ENCODE measurements at places on chromosomes 1 and 21.

GRCh38 chr1:156357977-156358376 lies 11.0 kb upstream of the RHBG start:
- no peak for DNase-seq

DNA sequence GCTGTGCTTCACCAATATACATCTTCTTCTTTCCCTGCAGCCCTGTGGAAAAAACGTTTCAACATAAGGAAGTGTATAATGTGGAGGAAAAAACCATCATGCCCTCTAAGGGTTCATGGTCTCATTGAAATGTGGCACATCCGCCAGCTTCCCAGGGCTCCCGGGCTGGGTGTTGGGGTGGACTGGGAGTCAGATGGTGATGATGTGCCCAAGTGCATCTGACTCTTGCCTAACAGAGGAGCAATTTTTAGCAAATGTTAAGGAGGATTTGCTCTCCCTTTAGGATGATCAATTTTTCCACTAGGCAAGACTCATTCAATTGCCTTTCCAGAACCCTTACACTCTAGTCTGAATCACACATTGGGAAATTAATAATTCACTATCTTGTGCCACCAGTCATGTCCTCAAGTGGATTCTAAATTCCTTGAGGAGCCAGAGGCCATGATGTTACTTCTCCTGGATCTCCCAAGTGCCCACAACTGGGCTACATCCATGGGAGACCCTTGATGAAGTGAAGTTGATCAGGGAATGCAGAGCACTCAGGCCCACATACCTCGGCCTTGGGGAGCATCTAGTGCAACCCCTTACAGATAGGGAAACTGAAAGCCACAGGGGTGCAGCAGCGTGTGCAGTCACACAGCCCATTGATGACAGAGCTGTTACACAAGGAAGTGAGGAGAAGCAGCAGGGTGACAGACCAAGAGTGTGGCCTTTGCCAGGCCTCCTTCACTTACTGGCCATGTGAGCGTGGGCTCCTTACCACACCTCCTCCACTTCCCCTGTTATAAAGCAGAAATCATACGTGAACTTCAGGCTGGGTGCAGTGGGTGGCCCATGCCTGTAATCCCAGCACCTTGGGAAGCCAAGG lies 100.0 kb upstream of the SLC44A3 start:
- DNase-seq = no peak

GRCh38 chr1:65992165-65992821 lies 199.6 kb downstream of the PDE4B start:
- DNase-seq = peak; percentile 15

GRCh38 chr1:197367627-197368026 lies 99.6 kb downstream of the CRB1 start:
- no peak for DNase-seq

DNA sequence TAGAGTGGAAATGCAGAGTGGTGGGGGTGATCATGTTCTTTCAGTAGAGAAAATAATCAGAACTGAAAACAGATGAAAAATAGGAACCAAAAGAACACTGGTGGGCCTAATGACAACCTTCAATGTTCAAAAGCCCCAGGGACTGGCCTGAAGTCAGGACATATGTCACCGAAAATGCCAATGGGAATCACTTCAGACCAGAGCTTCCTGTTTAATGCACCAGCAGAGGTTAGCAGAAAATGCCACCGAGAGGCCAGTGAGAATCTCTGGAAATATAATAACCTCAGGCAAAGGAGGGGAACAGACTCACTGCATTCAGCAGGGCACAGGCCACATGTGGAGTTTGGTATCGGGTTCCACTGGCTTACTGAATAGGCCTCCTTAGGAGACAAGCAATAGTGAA lies 15.9 kb upstream of the CD58 start:
- no peak for DNase-seq

DNA sequence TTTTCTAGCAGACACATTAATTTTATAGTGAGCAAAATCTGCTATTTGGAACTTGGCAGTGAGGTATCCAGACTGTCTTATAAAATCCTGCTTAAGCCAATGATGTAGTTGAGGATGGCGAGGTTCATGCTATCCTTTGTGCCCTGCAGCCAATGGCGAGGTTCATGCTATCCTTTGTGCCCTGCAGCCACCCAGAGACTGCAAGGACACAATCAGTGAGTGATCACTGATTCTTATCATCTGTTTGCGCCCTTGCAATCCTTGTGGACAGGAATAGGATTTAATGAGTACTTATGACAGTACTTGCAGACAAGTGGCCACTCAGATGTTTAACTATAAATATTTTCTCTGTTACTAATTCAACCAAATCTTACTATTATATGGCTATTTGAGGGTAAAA lies 112.6 kb downstream of the EIF4G3 start:
- no peak for DNase-seq

DNA sequence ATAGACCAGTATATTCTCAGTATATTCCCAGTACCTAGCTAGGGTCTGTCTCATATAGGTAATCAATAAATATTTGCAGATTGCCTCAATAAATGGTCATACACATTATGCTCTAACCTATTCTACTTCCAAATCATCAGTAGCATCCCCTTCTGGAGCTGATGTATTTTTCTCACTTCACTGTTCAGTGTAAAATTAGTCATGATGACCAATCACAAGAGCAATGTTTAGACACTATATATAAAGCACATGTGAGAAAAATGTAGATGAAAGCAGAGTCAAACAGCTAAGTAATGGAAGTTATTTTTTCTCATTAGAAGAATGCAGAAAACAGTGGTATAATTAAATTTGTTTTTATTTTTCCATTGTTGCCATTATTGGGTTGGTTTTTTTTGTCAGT lies 34.7 kb downstream of the EPRS1 start:
- no peak for DNase-seq

DNA sequence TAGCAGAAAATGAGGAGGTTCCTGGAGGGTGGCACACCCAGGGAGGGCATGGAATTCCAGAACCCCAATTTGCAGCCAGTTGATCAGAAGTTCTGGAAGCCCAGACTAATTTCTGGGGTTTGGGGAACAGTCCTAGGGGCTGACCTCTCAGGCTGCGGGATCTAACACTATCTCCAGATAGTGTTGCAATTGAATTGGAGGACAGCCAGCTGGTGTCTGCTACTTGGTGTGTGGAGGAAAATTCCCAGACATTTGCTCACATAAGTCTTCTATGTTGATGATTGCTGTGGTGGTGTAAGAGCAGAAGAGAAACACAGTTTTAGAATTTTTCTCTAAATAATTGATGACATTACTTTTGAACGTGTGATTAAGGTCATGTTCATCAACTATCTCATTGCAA lies 154.3 kb upstream of the RNPC3 start:
- no peak for DNase-seq

DNA sequence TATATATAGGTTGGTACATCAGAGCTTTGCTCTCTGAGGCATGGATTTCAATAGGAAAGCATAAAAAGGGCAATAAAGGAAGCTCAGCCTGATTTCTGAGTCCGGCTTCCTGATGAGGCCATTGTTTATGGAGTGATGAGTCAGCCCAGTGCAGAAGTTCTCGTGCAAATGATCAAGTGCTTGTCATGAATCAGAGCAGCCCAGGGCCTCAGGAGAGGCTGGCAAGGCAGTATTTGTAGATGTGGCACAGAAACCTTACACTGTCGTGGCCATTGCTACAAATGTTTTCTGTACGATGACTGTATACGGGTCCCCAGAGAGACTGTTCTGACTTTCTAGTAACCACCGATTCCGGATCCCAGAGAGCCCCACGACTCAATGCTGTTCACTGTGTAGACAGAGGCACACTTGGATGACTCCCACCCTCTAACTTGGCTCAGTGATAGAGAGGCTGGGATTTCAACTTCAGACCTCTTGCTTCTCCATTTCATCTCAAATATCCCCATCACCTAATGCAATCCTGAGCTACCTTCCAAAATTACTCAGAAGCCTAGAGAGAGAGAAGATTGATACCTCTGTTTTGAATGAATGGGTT lies 26.8 kb downstream of the UMODL1 start:
- no peak for DNase-seq

DNA sequence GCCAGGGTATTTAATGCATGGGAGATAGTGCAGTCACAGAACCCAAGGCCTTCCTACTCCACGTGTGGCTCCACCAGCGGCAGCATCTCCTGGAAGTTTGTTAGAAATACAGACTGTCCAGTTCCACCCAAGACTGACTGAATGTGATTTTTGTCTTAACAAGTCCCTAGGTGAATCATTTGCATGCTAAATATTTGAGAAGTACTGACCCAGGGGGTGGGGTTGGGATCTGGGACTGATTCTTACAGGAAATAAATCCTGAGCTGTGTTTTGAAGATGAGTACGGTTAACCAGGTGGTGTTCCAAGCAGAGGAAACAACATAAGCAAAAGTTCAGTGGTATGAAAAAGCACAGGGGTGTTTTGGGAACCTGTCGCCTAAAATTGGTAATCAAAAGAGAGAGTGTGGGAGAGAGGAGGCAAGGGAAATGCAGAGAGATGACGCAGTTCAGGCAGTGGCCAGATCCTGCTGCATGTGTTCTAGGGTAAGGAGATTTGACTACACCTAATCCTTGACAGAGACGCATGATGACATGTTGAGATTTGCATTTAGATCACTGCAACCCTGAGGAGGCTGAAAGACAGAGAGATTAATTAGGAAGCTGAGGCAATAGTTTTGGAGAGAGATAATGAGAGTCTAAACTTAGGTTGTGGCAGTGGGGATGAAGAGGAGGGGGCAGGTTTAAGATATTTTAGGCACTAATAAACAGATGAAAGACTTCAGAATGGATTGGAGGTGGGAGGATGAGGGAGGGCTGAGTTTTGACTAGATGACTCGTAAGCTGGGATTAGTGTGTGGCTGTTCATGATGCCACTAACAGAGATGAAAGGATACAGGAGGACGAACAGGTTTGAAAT lies 3.7 kb upstream of the ZNF326 start:
- no peak for DNase-seq

- no peak for DNase-seq
Measured at GRCh38 chr1:190812996-190813395, 335.3 kb upstream of the BRINP3 start.

DNA sequence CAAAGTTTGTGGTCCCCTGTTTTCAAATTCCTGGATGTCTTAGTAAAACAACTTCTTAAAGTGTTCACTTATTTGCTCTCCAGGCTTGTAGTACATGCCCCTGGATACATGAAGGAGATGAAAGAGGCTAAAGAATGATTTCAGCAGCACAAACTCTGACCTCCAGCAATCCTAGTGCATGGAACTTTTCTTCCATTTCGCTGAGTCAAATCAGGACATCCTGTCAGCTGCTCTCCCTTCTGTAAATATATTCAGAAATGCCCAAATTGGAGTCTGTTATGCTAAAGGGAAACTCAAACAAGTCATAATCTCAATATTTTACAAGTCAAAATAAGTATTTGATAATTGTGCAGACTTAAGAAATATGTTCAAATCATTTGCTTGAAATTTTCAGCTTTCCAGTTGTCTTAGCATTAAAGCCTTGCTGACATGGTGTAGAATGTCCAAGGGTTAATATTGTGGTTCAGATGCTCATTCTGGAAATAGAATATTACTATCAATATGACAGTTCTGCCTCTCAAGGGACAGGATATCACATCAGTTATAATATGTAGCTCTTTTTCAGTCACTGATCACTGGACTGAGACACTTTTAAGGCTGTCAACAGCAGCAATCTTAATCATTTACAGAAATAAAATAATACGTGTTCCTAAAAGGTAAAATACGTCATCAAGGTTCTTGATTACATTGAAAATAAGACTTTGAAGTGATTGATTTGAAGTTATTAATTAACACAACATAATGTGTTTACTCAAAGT lies 1157.3 kb downstream of the PLA2G4A start:
- no peak for DNase-seq

DNA sequence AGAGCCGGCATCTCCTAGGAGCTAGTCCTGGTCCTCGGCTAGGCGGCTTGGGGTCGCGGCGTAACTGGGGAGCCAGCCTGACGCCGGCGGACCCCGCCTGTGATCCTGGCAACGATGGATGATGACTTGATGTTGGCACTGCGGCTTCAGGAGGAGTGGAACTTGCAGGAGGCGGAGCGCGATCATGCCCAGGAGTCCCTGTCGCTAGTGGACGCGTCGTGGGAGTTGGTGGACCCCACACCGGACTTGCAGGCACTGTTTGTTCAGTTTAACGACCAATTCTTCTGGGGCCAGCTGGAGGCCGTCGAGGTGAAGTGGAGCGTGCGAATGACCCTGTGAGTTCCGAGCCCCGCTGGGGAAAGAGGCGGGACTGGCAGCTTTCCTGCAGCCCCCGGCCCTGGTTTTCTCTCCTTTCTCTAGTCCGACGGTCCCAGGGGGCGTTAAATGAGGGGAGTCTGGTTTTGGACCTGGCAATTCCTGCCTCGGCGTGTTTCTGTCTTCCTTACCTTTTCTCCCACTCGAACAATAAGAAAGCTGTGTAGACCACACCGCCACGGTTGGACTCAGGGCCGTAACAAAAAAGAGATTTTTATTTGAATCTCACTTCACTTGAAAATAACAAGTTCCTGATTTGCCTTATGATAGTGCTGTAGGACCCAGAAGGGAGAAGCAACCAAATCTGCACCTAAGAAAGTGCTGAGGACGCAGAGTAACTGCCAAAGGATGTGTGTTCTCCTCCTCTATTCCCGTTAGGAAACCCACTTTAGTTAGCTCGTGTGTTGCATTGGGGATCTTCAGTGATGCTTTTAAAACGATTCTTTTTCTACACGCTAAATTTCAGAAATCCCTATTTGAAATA lies at the start of gene SPRTN:
Gene SPRTN (plus strand): TSS at position 24 of the 859 bp plus-strand sequence. CDS start 91 bp downstream, at position 115.
- no peak for DNase-seq

DNA sequence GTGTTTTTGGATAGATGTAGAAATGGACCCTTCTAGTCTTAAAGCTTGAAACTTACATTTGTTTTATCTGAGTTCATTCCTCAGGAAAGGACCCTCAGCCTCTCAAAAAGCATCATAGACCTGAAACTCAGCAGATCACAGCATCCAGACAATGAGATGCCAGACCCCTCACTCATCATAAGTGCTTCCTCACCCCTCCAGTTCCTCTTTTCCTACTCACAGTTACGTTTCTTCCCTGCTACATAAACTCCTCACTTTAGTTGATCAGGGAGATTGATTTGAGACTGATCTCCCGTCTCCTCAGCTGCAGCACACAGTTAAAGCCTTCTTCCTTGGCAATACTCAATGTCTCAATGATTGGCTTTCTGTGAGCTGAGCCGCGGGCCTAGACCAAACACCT lies 282.0 kb downstream of the FAM72C start:
- DNase-seq = no peak

GRCh38 chr1:209154912-209155311 lies 428.6 kb upstream of the CAMK1G start:
- no peak for DNase-seq

DNA sequence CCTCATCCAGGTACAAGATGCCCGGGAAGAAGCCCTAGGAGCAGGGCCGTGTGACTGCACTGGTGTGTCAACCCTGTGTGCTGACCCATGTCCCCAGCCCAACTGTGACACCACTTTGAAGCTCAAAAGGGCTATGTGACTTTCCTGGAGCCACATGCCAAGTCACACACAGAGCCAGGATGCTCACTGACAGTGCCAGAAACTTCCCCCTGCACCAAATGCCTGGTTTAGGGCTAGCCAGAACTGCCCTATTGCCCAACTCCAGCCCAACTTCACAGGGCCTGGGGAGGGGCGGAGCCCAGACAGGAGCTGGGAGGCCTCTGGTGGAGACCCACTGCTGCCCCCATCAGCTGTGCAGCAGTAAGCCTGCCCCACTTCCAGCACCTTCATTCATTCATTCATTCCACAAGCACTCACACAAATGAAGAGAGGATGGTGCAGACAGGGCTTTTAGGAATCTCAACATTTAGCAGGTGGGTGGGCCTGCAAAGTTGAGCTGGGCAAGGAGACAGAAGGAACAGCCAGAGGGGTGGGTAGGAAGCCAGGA lies 36.7 kb downstream of the KCNQ4 start:
- no peak for DNase-seq
